ENCODE measurements at places on chromosomes 5 and 9. TPM values are rescaled to one million over a fixed set of nuclear protein-coding genes. Genes with fewer than 3 reads are reported as not detected.
A peak's percentile ranks its signal among the peaks of the same experiment; 100 is the strongest.

GRCh38 chr9:1051210-1051583, 1.0 kb downstream of the DMRT2 start:
- DNase-seq, result no peak

DNA sequence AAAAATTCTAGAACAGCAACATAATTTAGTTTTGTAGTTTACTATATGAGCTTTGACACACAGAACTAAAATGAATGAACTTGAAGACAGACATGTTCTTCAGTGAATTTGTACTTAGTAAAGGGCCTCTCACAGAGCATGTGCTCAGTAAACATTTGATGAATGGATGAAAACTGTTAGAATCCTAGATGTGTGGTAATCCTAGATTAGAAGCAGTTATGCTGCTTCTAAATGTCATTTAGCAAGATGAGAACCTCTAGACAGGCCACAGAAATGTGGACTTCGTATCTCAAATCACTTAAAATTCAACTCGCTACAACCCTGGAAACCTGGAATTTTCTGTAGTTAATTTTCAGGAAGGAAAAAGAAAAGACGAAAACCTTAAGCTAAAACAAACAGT, 8.5 kb downstream of the GOLPH3 start:
- DNase-seq, result no peak

DNA sequence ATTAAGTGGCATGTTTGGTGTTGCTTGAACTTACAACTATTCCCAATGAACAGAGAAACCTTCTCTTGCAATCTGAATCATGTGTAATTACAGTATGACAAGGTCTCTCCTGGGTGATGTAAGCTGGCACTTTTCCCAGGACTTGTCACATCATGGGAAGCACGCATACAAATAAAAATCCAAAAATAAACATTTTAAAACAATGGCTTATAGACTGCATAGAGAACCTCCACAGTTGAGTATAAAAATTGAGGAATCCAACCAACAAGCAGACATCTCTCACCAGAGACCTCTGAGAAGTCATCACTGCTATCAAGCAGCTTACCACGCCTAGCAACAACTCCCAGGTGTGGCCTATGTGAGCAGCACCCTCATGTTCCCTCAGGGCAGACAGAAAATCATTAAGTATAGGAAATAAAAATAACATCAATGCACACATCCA, 3.9 kb downstream of the MLLT3 start:
- no peak for DNase-seq

The PGGT1B gene
- 24.3 TPM for total RNA-seq

The FCN1 gene
- 0.27 TPM for total RNA-seq

DNA sequence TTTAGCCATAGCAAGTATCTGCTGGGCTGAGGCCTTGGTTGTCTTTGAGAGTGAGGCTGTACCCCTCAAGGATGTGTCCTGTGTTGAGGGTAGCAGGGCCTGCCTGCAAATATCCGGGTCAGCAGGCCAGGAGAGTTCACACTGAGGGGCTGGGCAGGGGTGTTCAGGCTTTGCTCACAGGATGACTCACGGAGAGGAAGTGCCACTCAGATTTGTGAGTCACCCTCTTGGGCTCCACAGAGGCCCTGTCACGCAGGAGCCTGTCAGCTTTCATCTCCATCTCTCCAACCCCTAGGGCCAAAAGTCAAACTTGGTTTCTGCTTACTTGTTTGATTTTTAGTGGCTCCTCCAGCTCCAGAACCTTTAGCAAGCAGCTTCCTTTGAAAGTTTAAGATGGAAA, 211.5 kb downstream of the SEC61B start:
- no peak for DNase-seq

DNA sequence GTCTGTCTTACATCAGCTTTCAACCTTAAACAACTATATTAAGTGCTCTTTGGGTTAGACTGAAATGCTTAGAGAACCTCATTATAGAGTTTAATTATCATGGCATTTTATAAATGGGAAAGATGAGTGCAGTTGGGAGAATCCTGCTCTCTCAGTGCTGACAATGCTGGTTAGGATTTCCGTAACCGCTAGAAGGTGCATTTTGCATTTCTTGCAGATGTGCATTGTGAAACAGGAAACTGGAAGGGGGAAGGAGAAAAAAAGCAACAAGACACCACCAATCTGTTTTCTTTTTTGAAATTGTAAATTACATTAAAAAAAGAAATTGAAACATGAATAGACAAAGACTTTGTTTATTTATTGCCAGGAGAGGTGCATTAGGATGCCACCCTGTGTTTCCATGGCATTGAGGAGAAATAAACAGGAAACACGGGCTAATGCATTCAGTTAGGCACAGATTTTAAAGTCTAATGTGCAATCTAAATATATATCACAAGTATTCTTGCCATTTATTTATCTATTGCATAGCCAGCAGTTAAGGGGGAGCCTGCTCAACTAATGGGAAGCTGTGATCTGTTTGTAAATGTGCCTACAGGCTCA, 478.9 kb downstream of the PSAT1 start:
- no peak for DNase-seq

The BAAT gene
- total RNA-seq, result not detected

The ECM2 gene
- 10.1 TPM for total RNA-seq

GRCh38 chr9:86792136-86792535, 155.2 kb downstream of the GAS1 start:
- no peak for DNase-seq

GRCh38 chr5:50947906-50948683, 281.7 kb downstream of the PARP8 start:
- no peak for DNase-seq

- peak; percentile 39 for DNase-seq
Measured at GRCh38 chr9:7117676-7118561, 360.1 kb downstream of the KDM4C start.

- peak; percentile 74 for DNase-seq
Measured at GRCh38 chr5:107571621-107572536, 98.9 kb downstream of the EFNA5 start.

GRCh38 chr9:6426117-6426516, 13.1 kb downstream of the UHRF2 start:
- DNase-seq, result no peak

DNA sequence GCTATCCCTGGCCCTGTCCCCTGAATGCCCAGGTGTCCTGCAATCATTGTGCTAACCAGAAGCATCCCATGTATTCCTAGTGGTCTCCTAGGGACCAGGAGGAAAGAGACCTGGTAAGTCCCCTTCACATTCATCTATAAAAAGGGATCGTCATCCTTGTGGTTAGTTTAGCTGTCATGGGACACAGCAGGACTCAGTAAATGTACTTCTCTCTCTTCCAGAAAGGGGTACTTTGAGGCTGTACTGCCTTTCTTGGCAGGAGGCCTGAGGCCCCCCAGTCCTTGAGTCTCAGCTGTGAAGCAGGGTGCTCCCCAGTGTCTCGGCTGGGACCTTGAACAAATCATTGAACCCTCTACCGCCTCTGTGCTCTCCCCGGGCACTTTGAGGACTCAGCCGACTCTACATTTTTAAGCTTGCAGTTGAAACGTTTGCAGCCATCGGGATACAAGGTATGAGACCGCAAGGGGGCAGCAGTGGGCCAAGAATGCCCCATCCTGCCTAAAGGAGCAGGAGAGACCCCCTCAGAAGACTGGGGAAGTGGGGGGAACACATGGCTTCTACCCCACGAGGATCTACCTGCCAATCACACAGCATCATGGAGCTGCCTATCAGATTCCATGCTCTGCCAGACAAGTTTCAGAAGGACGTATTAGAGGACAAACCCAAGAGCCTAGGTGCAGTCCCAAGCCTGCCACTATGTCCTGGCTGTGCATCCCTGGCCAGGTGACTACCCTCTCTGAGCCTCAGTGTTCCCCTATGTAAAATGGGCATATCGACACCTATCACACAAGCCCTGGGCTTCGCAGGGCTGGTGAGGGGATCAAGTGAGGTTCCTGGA, 2.4 kb upstream of the PHYKPL start:
- DNase-seq, result peak; percentile 50

The RNF183 gene
- total RNA-seq, result not detected

The FOXD4 gene
- total RNA-seq, result 1.00 TPM

- DNase-seq, result no peak
Measured at GRCh38 chr9:95807326-95807947, 68.1 kb upstream of the ERCC6L2 start.

GRCh38 chr9:89455356-89455824, 42.5 kb downstream of the SEMA4D start:
- DNase-seq, result no peak

The ERP44 gene
- total RNA-seq, result 21.2 TPM

GRCh38 chr5:113170707-113171106, 194.1 kb downstream of the DCP2 start:
- no peak for DNase-seq

DNA sequence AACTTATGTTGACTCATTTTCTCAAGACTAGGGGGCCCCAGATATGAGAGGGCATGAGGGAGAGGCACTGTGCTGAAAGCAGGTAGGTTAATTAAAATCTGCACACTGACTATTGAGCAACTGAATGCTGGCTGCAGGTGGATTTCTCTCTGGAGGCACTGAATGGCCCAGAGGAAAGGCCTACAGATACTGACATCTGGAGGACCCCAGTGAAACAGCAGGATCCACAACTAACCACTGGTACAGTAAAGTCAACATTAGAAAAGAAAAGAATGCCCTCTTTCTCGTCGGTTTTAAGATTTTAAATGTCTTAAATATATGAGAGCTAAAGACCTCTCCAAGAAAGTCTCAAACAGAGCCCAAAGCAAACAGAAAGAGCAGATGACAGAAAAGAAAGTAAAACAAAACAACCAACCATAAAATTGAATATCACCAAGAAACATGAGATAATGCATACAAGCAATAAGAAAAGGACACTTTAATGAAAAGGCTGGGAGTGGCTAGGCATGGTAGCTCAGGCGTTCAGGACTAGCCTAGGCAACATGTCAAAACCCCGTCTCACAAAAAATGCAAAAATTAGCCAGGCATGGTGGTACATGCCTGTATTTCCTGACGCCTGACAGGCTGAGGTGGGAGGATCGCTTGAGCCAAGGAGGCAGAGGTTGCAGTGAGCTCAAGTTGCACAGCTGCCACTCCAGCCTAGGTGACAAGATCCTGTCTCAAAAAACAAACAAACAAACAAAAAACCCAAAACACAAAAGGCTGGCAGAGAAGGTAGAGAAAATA, 43.3 kb downstream of the PUM3 start:
- DNase-seq, result no peak

GRCh38 chr9:70120834-70121510, 77.3 kb downstream of the MAMDC2 start:
- DNase-seq, result no peak

DNA sequence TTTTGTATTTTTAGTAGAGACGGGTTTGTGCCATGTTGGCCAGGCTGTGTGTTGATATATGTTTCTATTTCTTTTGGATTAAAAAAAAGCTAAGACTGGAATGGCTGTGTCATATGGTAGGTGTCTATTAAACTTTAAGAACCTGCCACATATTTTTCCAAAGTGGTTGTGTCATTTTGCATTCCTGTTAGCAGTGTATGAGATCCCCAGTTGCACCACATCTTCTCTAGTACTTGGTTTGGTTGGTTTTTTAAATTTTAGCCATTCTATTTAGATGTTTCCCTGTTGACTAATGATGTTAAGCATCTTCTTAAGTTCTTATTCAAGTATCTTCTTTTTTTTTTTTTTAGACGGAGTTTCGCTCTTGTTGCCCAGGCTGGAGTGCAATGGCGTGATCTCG, 36.2 kb upstream of the MEGF9 start:
- no peak for DNase-seq

The SMAD5 gene
- total RNA-seq, result 61.1 TPM

The C9orf43 gene
- 0.73 TPM for total RNA-seq

- DNase-seq, result no peak
Measured at GRCh38 chr9:37259951-37260350, 139.6 kb downstream of the ZCCHC7 start.

GRCh38 chr9:36941441-36941840, 92.6 kb downstream of the PAX5 start:
- DNase-seq, result no peak

DNA sequence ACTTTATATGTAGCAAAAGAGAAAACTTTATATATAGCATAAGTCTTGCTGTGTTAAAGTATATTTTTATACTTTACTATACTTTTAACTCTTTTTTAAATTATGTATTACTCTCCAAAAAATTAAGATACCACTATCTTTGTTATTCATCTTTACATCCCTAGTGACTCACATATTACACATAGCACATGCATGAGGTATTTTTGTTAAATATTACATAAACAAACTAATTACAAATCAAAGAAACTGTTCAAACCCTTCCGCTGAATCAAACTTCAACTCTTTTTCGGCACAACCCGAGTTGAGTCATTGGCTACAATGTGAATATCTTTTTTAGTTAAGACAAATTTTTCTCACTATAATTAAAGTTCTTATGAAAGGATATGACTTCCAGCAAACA, 32.1 kb downstream of the NADK2 start:
- no peak for DNase-seq

DNA sequence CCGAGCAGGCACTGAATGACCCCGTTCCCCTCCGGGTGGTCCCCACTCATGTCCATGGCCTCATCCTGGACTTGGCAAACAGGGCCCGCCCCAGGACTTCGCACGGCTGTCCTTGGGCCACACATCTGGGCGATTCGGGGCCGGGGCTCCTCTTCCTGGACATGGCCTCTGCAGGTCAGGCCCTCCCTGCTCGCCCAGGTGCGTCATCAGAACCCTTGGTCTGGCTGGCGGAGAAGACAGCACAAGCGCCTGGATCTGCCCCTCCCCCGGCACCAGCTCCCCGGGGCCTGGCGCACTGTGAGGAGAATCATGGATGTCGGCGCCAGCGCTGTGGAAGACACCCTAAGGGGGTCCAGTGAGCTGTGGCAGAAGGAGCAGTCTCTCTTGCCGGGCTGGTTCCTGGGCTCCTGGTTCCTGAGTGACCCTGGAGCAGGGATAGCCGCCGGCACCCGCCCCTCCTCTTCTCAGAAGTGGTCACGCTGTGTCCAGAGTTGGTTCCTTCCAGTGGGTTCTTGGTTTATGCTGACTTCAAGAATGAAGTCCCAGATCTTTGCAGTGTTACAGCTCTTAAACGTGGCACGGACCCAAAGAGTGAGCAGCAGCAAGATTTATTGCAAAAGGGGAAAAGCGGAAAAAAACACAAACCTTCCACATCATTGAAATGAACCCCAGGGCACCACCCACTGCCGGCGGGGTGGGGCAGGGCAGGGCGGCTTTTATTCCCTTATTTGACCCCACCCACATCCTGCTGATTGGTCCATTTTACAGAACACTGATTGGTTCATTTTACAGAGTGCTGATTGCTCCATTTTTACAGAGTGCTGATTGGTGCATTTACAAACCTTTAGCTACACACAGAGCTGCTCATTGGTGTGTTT, 25.9 kb upstream of the SLC12A7 start:
- no peak for DNase-seq

Data from cerebellum (tissue), 4 donors.